ENCODE measurements at places on chromosomes 16 and 17. TPM values are rescaled to one million over a fixed set of nuclear protein-coding genes. Genes with fewer than 3 reads are reported as not detected.

SAMD14 gene
- 7.4 TPM for total RNA-seq

DNA sequence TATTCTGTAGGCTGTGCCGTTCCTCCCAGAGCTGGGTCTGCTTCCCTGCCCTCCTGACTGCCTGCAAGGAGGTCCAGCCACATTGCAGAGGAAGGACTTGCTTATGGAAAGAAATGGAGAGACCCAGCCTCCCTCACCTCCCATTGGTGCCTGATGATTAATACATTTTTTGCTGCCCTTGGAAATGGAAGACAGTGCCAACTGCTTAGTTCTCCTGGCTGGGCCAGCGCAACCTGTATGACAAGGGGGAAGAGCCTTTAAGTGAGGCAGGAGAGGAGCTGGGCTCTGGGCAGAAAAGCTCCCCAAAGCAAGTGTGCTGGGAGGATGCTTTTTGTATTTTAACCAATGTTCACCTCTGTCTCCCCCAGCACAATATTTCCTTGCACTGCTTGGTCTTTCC lies 238.5 kb downstream of the SOX9 start:
- no peaks in the 10 kb centered on the region for H3K36me3 ChIP-seq
- H3K27me3 ChIP-seq: no peaks in the 10 kb centered on the region
- H3K27ac ChIP-seq: no peak overlapping the region
- no peak overlapping the region for H3K4me3 ChIP-seq

DNA sequence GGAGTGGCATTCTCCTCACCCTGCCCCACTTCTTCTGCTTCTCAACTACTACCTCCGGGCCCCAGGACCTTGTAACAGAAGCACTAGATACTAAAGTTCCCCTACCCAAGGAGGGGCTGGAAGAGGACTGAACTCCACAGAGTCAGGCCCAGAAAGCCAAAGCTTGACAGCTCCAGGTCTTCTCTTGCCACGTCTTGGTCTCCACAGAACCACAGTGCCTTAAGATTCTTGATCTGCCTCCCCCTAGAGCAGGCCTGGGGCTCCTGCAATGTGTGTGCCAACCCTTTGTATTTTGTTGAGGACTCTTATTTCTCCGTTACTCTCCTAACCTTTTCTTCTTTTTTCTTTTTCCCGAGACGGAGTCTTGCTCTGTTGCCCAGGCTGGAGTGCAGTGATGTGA lies 4.0 kb downstream of the SLC16A13 start:
- H3K36me3 ChIP-seq: no peaks in the 10 kb centered on the region
- DNase-seq: no peak
- H3K4me3 ChIP-seq: no peak overlapping the region
- no peaks in the 10 kb centered on the region for H3K27me3 ChIP-seq
- peaks cover 18% of the 10 kb centered on the region for H3K4me1 ChIP-seq

DNA sequence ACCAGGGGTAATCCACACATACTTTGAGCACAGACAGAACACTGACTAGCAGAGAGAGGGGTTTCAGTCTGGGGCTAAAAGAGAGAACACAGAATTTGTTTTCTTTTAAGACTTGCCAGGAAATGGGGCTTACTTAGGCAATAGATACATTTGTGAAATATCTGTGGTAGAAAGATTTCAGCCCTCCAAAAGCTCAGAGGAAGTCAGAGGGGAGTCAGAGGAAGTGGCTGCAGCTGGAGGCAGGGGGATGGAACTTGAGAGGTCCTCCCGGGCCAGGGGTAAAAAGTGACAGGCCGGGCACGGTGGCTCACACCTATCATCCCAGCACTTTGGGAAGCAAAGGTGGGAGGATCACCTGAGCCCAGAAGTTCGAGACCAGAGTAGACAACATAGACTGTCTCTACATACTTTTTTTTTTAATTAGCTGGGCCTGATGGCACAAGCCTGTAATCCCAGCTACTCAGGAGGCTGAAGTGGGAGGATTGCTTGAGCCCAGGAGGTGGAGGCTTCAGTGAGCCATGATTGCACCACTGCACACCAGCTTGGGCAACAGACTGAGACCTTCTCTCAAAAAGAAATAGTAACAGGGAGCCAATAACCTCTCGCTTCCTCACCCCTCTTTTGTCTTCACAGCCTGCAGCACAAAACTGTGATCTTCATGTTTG lies 49.9 kb downstream of the NLRC5 start:
- no peaks in the 10 kb centered on the region for H3K36me3 ChIP-seq
- H3K27me3 ChIP-seq: no peaks in the 10 kb centered on the region
- no peak for DNase-seq
- H3K4me1 ChIP-seq: no peaks in the 10 kb centered on the region
- H3K27ac ChIP-seq: no peak overlapping the region
- H3K4me3 ChIP-seq: no peak overlapping the region

MT1H gene
- total RNA-seq: 10.5 TPM

DNA sequence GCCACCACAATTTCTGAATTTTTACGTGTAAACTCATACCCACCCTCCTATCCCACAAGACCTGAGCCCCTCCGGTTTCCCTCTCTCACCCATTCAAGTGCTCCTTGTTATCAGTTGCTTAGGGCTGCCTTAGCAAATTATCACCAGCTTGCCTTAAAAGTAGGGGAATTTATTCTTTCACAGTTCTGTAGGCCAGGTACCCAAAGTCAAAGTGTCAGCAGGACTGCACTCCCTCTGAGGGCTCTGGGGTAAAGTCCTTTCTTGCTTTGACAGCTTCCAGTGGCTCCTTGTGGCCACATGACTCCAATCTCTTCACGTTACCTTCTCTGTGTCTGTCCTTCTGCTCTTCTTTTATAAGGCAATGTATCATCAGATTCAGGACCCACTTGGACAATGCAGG lies 7.9 kb upstream of the TMEM220 start:
- peak overlapping the region; percentile 44 for H3K27ac ChIP-seq
- DNase-seq: no peak
- no peaks in the 10 kb centered on the region for H3K27me3 ChIP-seq
- H3K4me3 ChIP-seq: no peak overlapping the region
- H3K4me1 ChIP-seq: no peaks in the 10 kb centered on the region

HERPUD1 gene
- 365 TPM for total RNA-seq

DNA sequence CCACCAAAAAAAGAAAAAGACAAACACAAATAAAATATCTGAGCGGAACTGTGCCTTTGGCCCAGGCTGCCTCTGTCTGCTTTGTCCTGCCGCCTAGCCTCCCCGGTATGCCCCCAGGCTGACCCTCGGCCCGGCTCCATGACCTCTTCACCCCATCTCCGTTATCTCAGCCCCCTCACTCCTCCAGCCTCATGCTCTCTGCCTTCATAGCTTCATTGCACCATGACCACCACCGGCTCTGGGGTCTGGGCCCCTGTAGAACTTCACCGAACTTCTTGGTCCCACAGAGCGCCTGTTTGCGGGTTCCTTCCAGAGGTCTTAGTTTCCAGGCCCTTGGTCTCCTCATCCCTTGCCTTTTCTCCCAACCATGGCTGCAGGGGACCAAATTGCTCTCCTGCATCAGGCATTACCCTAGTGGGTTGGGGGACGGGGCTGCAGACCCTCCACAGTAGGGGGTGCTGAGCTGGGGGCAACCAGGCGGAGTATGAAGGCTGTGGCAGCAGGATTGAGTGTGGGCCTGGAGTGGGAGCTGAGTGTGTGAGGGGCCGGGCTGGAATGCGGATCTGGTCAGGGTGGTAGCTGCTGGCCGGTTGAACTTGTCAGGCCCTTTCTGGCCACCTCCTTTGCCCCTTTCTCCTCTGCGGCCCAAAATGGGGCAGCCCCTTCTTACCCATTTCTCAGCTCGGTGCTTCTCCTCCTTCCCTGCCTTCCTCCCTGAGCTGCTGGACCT lies 6.9 kb downstream of the HIRIP3 start:
- H3K36me3 ChIP-seq: peaks cover 34% of the 10 kb centered on the region
- no peaks in the 10 kb centered on the region for H3K4me1 ChIP-seq
- H3K27me3 ChIP-seq: no peaks in the 10 kb centered on the region
- DNase-seq: no peak
- no peak overlapping the region for H3K4me3 ChIP-seq
- H3K27ac ChIP-seq: no peak overlapping the region

DNA sequence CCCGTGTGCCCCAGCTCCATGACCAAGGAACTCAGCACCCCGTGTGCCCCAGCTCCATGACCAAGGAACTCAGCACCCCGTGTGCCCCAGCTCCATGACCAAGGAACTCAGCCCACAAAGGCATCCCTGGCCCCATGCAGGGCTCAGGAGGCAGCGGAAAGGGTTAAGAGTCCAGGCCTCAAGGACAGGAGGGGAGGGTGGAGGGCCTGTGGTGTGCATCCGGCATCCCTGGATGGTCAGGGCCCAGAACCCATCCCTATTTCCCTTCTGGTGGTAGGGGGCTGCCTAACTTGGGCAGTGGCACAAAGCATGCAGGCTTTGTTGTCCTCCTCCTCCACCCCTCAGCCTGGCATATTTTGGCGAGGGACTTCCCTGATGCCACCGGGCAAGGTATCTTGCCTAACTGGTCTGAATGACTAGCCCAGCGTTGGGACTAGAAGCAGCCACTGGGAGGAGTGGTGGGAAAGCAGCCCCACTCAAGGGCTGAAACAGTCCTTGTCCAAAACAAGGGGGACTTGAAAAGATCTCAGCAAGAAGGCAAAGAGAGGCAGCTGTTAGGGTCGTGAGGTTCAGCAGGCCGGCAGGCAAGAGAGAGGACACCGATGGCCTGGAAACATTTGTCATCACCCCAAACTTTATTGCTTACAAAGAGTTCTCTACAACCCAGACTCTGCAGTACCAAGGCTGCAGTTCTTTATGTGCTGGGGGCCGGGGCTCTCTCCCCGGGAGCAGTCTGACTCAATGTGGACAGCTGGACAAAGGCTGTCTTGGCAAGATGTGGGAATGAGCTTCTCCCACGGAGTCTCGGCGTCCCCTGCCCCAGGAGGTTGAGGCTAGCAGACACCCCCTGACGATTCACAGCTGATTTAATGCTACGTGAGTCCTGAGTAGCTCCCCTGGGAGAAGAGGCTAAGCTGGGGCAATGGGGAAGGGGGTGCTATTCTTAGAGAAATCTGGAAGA lies 902 bp upstream of the SPATA32 start:
- peak; percentile 49 for DNase-seq
- H3K27ac ChIP-seq: peak overlapping the region; percentile 84
- H3K4me1 ChIP-seq: peaks cover 7% of the 10 kb centered on the region

- no peaks in the 10 kb centered on the region for H3K27me3 ChIP-seq
- H3K4me1 ChIP-seq: no peaks in the 10 kb centered on the region
- no peak overlapping the region for H3K4me3 ChIP-seq
- no peaks in the 10 kb centered on the region for H3K36me3 ChIP-seq
- no peak overlapping the region for H3K27ac ChIP-seq
Measured at GRCh38 chr17:17084941-17085340, 42.7 kb downstream of the MPRIP start.

Measured in prostate gland (tissue), 2 donors.